H7 (cell line): ENCODE measurements at places on chromosomes 3 and 15. TPM values are rescaled to one million over a fixed set of nuclear protein-coding genes. Genes with fewer than 3 reads are reported as not detected.

IMPG2 gene
- total RNA-seq = 0.03 and 0.04 TPM in 2 replicates

STAB1 gene
- 0.52 and 1.3 TPM in 2 replicates for total RNA-seq

PROS1 gene
- total RNA-seq = 6.5 and 7.5 TPM in 2 replicates

PPP2R3A gene
- total RNA-seq = 10.2 and 12.5 TPM in 2 replicates

- no peak for DNase-seq
Observed at GRCh38 chr15:67879440-67880129, 39.7 kb upstream of the RNU6-1 start.

GRCh38 chr3:95172164-95172943 is 1109.5 kb downstream of the NSUN3 start:
- DNase-seq = no peak

DNA sequence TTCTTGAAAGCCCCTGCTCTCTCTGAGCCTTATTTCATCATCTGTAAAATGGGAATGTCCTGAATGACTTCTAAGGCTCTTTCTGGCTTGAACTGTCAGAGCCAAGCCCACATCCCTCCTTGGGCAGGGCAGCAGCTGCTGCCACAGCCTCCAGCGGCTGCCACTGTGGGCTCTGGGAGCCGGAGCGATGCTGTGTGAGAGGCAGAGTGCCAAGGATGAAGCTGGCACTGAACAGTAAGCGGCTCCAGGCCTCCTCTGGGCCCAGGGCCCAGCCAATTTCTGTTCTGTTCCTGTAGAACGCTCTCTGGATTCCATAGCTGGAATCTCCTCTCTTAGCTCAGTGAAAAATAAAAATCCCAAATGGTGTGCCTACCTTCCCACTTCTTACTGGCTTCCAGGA is 4.4 kb downstream of the CPLX3 start:
- DNase-seq = no peak

- DNase-seq = no peak
Observed at GRCh38 chr3:104961851-104962250, 404.9 kb upstream of the ALCAM start.

DNA sequence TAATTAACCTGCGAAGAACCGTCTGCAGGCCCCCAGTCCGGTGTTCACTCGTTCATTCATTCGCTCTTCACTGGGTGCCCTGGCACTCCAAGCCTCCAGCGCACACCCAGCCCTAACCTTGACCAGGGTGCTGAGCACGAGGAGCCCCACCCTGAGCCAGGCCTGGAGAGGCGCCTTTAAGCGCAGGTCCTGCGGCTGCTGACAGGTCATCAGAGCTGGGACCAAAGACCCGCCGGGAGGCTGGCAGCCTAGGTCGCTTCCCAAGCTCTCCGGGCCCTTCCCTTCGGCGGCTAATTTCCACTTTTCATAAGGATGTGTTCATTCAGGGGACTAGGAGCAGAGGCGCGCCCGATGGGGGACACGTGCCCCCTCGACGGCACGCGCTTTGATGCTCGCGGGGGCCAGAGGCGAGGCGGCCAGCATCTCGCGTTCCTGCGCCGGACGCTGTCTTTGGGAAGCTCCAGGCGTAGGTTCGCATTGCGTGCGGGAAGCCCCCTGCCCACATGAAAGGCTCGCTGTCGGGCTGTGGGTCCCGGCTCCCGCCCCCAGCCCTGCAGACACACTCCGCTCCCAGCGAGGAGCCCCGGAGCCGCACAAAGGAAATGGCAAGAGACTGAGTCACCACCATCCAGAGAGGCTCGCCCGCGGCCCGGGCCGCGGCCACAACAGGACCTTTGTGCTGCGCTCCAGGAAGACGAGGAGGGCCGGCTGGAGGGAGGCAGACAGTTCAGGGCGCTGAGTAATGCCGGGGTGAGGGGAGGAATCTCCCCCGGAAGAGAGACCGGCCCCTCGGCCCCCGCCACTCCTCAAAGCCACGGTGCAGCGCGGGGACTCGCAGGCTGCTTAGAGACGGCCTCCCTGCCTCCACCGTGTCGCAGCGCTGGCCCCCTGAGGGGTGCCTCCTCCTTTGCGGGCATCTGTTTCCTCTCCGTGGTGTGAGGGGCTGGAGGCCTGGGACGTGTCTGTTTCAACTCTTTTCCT is 266.4 kb upstream of the HES1 start:
- DNase-seq = peak; percentile 82

GRCh38 chr3:183149915-183150750 is 12.4 kb downstream of the LAMP3 start:
- DNase-seq = no peak
